ENCODE measurements at places on chromosomes 1 and 21.

GRCh38 chr21:39175154-39175553 lies 8.1 kb downstream of the PSMG1 start:
- no peak for DNase-seq

- no peak for DNase-seq
Observed at GRCh38 chr1:109570414-109570813, 22.0 kb downstream of the GNAI3 start.

DNA sequence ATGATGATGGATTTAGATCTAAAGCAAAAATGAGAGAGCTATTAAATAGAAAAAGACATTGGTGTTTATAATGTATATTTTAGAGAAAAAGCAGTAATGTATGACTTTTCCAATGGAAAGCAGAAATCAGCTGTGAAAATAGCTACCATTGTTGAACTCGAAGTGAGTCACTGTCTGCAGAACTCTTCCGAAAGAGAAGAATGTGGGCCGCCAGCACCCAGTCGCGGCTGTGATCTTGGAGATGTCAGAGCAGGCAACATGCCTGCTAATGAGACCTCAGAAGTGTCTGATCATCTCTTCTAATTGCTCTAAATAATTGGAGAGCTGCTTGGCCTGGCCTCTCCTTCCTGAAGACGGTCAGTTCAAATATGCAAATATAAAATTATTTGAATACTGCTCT lies 333.6 kb upstream of the RUNX1 start:
- DNase-seq, result no peak

DNA sequence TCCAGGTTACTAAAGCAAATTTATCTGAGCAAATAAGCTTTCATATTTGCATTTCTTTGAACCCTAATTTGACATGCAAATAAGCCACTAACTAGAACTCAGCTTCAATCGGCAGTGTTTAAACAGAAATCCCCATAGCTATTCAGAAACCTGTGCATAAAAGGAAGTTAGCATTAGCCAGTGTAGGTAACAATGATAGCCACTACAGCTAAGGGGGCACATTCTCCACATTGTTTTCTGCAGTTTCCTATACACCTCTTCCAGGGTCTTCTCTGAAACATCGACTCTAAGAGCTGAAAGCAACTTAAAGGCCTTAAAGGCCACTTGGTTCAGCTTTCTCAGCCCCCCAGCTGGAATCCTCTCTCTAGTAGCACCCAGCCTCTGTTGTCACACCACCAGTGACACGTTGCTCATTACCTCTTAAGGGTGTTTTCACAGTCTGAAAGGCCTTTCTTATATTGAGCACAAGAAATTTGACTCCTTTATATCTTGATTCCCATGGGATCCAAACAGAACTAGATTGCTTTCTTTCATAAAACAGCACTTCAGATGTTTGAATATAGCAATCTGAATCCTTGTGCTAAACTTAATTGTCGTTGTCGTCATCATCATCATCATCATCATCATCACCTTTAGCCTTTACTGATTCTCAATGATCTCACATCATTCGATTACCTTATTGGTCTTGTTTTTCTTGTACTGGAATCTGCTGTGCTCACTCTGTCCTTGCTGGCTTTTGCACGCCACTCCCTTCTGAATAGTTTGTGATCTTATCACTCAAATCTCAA lies 93.9 kb upstream of the DAB1 start:
- no peak for DNase-seq

- DNase-seq, result peak; percentile 50
Observed at GRCh38 chr1:236868625-236869467, 73.8 kb downstream of the MTR start.

DNA sequence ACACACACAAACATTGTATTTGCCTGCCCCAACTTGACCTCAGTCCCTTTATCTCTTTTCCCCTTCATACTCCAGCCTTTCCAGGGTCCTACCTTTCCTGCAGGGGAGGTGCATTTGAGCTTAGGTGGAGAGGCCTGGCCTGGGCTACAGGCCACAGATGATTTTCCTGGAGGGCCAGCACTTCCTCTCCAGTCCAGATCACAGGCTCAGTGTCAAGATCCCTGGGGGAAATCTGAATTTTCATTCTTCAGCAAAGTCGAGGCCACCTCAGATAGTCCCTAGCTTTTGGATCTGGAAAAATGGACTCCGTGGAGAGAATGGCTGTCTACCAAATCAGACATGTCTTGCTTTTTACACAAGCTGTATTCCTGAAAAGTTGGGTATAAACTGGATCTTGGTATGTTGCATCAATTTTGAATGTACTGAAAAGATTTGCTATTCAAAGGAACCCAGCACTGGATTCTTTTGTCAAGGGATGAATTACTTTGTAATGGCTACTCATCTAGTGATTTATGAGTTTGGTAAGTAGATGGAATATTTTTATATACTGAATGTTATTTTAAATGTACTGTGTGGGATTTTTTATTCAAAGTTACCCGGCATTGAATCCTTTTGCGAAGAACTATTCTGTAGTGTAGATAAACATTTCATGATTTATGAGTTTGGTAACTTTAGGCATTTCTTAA lies 78.7 kb downstream of the DDR2 start:
- DNase-seq, result no peak

DNA sequence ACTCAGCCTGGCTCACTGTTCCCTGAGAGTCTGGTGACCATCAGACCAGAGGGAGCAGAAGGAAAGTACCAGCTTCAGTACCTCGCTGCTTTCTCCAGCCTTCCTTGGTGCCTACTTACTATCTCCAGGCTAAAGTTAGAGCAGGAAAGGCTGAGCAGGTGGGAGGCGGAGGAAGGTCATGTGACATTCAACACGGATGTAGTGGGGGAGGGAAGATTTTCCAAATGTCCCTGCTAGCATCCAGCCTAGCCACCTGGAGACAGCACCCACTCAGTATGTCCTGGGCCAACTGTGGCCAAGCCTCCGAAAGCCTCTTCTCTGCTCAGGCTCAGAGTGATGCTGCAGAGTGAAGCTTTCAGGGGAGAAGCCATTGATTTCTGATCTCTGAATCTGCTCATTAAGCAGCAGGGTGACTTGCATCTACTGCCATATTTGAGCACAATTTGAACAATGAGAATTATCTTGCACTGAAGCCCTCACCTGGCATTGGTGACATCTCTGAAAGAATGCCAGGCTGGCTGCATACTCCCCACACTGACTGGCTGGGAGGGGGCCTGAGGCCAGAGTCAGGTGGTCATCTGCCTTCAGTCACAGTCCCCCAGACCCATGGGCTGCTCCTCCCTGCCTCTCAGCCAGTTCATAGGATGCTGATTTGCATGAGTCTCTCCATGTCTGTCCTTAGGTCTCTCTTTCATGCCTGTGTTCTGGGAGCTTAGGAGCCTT lies 86.2 kb downstream of the KCND3 start:
- DNase-seq, result no peak

DNA sequence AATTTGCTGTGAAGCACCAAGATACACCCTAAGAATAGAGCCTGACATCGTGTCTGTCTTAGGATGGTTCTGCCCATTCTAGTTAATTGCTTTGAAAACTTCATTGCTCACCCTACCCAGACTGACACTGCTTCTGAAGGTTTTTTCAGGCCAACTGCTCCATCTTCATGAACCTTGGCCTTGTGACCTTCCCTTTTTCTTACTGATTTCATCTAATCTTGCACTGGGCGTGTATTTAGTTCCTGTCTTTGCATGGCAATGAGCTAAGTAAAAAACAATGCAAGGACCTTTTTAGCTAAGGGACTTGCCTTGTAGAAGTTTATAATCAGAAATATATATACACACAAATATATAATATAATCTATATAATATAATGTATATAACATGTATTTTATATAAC lies 108.0 kb downstream of the PBX1 start:
- no peak for DNase-seq

DNA sequence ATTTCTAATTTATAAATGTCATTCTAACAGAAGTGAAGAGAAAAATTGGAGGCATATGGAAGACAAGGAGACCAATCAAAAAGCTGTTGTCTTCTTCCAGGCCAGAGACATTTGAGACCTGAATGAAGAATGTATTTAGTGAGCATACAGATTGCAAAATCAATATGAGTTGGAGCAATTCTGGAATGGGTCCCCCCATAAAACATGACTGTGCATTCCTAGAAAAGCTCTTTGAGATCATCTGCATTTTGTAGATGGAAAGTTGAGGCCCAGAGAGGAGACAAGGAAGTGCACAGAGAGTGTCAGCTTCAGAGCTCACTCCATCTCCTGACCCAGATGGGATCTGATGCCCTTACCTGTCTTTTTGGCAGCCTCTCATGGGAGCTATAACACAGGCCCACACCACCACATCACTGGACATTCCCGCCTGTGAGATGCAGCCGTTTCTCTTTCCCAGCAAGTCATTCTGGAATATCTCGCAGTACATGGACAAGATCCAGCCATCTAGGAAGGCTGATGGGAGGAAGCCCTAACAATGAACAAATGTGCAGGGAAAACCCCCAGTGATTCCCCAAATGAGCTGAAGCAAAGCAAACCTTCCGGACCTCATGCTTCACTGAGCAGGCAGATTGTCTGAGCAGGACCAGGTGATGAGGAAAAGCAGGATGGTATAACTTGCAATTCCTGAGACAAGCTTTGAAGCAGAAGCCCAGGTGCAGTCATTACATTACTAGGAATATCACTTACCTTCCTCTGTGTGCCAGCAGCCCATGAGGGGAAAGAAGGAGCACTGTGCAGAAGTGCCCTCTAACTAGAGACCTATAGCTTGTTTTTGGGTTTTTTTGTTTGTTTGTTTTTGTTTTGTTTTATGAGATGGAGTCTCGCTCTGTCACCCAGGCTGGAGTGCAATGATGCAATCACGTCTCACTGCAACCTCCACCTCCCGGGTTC lies 445.6 kb downstream of the PLPP3 start:
- DNase-seq, result peak; percentile 34

Data from GM20000 (cell line).